HT1080 (cell line): ENCODE measurements at places on chromosomes 13 and 19.

DNA sequence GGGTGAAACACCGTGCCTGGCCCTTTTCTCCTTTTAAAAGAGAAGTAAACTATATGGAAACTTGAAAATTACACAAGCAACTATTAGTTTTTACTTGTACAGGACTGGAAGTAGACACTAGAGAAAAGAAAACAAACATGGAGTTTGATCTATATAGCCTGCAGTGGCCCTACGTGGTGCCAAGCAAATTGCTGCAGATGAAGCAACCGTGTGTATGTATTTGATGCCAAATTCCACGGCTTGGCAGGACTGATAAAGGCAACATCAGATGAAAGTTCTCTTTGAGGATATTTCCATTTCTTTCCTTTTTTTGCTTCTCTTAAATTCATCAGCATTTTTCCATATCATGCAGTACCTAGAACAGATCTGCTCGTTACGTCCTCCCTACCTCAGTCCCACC, 49.8 kb downstream of the ATP8A2 start:
- no peak for DNase-seq

GRCh38 chr19:39463403-39463802, 17.2 kb upstream of the TIMM50 start:
- DNase-seq = no peak

GRCh38 chr13:21237081-21237480, 60.6 kb downstream of the MRPL57 start:
- no peak for DNase-seq

DNA sequence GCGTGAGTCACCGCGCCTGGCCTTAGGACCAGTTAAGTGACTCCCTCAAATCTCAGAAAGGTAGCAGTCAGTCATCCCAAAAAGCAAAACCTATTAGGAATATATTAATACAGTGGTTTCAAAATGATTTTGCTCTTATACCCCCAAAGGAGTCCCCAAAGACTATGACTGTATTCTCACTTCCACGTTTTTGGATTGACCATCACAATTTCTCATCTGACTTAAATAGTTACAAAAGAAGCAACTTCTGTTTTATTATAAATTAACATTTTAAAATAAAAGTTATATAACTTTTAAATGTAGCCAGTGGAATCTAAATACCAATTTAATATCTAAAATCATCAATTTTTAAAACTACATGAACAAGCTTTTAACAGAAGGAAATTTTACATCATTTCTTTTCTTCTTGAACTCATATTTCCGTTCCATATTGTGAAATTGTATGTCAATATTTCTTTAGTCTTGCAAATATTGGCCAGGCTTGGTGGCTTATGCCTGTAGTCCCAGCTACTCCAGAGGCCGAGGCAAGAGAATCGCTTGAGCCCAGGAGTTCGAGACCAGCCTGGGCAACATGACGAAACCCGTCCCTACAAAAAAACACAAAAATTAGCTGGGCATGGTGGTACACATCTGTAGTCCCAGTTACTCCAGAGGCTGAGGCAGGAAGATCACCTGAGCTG, 1.5 kb upstream of the SPART start:
- DNase-seq = no peak

DNA sequence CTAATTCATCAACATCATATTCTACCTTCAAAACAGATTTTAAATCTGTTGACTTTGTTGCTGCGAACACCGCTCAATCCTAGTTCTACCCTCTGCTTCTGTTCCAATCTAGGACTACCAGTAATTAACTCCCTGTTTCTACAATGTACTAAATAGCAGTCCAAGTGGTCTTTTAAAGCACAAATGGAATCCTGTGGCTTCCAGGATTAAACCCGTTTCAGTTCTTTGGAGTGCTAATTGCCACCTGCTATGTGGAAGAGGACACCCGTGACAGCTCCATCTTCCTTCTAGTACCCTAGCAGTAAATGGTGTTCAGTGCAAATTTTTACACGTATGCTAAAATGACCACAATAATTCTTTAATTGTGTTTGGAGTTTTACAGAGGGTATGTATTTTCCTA, 232.1 kb downstream of the TDRD3 start:
- no peak for DNase-seq

- DNase-seq = peak; percentile 43
These were observed 258.7 kb upstream of the GPC6 start for GRCh38 chr13:92967923-92968322.

DNA sequence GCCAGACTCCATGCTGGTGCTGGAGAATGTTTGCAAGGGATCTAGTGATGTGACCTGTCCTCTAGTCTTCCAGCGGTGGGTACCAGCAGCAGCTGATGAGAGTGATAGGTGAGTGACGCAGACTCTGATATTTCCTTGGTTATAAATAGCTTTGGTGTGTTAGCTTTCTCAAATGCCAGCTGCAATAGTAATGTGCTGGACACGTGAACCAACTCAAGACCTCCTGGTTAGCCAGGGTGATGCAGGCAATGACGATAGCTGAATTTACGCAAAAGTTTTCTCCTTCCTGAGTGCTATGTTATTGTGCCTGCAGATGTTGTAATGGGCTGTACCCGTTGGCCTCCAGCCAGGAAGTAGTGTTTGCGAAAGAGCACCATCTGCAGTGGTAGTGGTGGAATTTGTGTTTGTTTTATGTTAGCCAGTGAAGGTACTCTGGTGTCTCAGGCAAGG, 129.5 kb downstream of the CYSLTR2 start:
- DNase-seq = peak; percentile 99

GRCh38 chr19:3296034-3296433, 70.3 kb upstream of the NFIC start:
- no peak for DNase-seq

DNA sequence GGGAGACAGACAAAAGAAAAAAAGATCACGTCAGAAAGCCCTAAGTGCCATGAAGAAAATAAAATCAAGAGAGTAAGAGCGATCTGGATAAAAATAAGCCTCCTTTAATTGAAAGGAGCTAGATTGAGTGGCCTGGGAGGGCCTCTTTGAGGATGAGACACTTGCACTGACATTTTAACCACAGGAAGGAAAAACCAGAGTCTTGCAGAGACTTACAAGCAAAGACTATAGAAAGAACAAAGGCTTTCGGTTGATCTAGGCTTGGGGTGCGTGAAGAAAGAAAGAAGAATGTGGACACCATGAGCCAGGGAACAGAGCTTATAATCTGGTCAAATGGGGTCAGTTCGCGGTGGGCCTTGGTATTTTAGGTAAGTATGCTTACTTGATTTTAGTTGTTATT, 342.7 kb downstream of the COG6 start:
- DNase-seq = no peak
